ENCODE measurements at places on chromosomes 3 and 15. TPM values are rescaled to one million over a fixed set of nuclear protein-coding genes. Genes with fewer than 3 reads are reported as not detected.
A peak's percentile ranks its signal among the peaks of the same experiment; 100 is the strongest.

DNA sequence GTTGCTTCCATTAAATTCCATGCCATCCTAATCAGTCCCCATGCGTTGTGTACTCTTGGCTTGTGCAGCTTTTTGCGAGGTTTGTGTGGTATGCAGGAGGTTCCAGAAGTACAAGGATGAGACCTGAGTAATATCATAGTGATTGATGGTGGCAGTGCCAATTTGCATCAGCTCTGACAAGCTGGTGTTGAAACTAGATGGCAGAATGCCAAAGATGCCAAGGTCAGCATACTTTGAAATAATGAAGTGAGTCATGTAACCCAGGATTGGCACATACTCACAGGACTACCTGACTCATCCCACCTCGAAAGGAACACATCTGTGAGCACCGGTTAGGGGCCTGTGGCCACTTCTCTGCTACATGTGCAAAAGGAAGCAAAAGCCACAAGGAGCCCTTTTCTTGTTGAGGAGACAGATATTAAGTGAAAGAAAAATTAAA is 14.3 kb downstream of the KAT2B start:
- DNase-seq: peak; percentile 84

GRCh38 chr15:74807282-74807681 is 5.4 kb upstream of the LMAN1L start:
- DNase-seq: no peak

GRCh38 chr3:65568497-65568896 is 470.2 kb downstream of the MAGI1 start:
- DNase-seq: no peak

The WDR73 gene
- total RNA-seq: 38.7 TPM

The UCN2 gene
- not detected for total RNA-seq

- DNase-seq: no peak
Observed at GRCh38 chr15:79140846-79141570, 50.4 kb upstream of the RASGRF1 start.

DNA sequence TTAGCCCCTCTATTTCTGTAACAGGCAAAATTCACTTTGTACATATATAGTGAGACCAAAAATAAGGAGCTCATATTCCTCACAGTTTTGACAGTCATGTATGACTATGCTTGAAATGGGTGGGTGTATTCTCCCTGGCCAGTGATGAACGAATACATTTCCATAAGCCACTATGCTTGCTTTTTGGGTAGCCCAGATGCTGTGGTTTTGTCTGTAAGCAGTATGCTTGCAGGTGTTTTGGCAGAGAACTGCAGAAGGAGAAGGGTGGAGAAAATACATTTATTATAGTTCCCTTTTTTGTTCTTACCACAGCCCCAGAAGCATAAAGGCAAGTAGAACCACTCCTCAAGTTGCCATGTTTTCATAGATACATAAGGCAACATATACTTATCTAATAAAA is 131.2 kb downstream of the RBMS3 start:
- no peak for DNase-seq

The P2RY13 gene
- 4.0 TPM for total RNA-seq

The MST1R gene
- 131 TPM for total RNA-seq

- no peak for DNase-seq
Observed at GRCh38 chr15:26877831-26878230, 11.0 kb downstream of the GABRA5 start.

The CDC25A gene
- 0.66 TPM for total RNA-seq

DNA sequence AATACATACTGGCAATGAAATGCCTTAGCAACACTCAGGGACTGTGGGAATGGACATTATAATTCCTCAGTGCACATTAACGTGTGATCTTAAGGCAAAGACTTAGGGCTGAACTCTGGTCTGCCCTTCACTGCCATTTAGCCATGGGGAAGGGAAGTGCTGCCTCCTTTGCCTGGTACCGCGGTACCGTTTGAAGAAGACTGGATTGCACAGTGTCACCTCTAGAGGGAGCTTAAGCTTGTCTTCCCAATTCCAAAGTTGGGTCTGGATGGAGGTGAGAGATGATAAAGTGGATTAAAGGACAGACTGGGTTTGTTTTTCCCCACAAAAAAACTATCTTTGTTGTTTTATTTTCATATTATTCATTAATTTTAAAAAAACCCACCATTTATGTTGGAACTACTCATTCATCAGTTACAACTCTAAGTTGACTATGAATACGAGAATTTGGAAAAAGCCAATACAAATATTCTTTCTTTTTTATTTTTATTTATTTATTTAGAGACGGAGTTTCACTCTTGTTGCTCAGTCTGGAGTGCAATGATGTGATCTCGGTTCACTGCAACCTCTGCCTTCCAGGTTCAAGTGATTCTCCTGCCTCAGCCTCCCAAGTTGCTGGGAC is 60.0 kb upstream of the SYN2 start:
- no peak for DNase-seq

- peak; percentile 68 for DNase-seq
Observed at GRCh38 chr3:55484801-55485791, 2.0 kb downstream of the WNT5A start.

Data from mucosa of gallbladder (tissue), 1 donor.